ENCODE measurements at places on chromosomes 4 and X.

DNA sequence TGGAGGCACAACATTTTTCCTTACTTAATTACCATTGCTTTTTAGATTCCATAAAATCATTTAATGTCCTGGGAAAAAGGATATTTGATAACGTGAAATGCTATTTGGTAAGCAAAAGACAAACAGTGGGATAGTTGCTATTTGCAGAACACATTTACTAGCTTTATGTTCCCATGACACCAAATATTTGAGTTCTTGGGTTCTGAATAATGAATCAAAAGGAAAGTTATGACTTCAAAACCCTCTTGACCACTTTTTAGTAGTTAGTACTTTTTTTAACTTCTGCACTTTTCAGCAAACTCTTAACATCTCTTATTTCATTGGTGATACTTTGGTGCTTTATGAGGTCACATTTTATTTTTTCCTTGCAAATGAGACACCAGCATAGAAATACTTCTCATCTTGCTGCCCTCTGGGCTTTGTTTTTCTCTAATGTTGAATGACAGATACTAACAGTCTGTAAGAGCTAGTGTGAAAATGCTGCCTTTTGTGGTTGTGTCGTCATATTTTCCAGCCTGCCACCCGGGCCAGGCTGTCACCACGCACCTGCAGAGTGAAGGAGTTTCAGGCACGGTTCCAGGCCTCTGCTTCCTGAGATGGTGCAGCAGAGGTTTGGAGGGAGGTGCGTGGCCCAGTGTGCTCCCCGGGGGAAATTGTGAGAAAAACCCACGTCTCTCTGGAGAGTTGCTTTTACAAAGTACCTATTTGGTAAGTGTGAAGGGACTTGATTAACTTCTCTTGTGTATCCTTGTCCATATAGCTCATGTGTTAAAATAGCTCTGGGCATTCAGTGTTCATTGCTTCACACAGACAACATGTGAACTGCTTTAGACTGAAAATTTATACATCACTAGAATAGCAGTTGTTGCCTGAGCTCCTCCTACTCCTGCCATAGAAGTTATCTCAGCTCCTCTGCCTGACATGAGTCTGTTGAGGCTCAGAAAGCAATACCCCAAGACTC lies 34.7 kb downstream of the MSL3 start:
- DNase-seq = peak; percentile 14

DNA sequence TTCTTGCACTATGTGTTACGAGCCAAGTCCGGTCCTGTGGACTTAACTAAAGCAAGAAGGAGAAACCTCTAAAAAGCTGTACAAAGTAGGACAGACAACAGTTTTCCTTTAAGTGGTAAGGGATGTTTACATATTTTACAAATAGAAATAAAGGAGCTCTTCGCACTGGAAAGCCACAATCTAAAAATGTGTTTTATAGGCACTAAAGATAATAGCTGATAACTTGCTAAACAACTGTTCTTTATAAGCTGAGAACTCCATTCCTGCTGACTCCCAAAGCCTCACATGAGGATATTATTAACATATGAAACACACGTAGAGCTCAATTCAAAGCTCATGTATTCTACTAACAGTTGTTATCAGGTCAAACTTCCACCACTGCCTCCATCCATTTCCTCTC lies 519.9 kb downstream of the INPP4B start:
- no peak for DNase-seq

DNA sequence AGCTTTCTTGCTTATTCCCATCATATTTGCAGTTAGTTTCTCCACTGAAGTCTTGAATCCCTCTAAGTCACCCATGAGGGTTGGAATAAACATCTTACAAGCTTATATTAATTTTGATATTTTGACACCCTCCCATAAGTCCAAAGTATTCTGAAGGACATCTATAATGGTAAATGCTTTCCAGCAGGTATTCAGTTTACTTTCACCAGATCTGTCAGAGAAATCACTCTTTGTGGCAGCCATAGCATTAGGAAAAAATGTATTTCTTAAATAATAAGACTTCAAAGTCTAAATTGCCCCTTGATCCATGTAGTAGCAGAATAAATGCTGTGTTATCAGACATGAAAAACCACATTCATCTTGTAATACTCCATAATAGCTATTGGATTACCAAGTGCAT lies 1371.7 kb upstream of the PABPC4L start:
- DNase-seq = no peak

GRCh38 chr4:132344924-132345828 lies 803.9 kb upstream of the PCDH10 start:
- no peak for DNase-seq

DNA sequence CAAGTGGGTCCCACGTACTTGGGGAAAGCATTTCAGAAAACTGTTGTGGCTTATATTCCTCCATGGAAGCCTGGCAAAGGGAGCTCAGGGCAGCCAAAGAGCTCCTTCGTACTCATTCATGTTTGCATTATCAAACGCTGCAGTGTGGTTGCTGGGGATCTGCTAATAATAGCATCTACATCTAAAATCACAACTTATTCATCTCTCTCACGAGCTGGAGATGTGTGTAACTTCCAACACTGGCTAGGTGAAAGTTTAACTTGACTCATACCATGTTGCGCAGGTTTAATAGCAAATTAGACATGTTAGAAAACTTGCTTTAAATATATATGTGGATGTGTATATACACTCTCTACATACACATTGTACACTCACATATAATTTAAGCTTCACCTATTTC lies 415.1 kb downstream of the AFF2 start:
- no peak for DNase-seq

DNA sequence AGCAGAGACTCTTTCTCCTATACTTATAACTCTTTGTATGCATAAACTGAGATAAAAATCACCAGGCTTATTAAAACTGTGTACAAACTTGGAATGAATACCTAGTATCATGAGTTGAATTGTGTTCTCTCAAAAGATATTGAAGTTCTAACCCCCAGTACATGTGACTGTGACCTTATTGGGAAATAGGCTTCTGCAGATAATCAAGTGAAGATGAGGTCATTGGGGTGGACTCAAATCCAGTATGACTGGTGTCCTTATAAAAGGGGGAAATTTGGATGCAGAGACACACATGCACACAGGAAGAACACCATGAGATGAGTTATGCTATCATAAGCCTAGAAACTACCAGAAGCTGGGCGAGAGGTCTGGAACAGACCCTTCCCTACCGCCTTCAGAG lies 26.2 kb downstream of the ZNF827 start:
- DNase-seq = no peak

DNA sequence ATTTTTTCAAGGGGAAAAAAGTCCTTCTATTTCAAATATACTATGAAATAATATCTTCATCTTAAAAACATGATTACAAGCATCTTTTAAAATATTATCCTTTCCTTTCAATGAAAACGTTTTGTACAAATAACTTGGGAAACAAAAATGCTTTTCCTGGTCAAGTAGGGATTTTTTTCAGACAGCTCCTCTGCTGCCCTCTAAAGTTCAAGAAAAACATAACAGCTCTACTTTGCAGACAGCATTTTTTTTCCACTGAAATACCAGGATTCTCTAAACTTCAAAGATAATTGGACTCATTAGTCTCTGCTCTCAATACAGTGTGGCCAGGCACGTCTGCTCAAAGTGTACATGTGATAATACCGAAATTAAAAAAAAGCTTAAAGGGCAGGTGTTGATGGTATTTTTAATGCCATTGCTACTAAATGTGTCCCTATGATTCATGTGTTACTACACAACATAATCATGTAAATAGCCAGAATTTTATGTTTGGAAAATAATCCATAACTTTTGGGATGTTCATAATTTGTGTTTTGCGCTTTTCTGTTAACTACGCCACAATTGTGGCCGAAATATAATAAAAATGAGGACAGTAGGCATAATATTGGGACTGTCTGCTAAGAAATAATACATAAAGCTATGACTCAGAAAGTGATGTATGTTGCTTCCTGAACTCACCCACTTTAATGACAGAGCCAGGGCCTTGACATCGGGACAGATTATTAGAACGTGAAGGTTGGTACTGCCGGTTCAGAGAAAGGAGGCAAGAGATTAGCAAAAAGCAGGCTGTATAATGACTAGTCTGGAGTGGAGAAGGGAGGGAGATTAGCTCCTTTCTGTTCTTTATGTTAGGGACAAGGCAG lies 478.9 kb downstream of the KCNIP4 start:
- peak; percentile 38 for DNase-seq

DNA sequence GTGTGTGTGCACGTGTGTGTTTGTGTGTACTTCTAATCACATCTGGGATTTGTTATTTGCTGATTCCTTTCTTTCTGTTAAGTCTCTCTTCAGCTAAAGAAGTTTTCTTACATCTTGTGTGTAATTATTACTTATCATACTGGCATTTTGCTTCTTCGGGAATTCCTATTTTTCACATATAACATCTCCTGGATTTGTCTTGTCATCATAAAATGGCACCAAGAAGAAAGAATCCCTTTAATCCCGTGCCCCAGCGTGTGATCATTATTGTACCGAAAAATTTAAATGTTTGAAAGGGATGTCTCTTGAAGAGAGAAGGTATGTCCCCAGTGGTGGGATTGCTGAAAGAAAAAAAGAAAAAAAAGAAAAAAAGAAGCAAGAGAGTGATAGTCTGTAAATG lies 72.3 kb downstream of the ZFX start:
- no peak for DNase-seq

- no peak for DNase-seq
These were observed 1.7 kb downstream of the CTBP1 start for GRCh38 chr4:1246901-1247863.

All from NCI-H2081 (cell line).